Stimulated activated CD4-positive, alpha-beta T cell treated with anti-CD3 and anti-CD28 coated beads, Interleukin-15, amount 100 ng/mL, for 24 hours (primary cell): ENCODE measurements at places on chromosomes 1 and 21.

GRCh38 chr21:28949318-28949717, 43.4 kb downstream of the LTN1 start:
- DNase-seq: no peak

DNA sequence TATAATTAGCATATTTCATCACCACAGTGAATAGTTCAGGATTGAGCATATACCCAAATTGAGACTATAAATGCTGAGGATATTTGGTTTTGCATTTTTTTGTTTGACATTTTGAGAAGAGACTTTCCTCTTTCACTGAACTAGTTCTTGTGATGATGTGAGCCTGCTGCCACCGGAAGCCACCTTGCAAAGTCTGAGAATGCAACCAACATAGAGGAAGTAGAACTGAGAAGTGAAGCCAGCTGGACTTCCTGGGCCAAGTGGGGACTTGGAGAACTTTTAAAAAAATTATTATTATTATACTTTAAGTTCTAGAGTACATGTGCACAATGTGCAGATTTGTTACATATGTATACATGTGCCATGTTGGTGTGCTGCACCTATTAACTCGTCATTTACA, 102.3 kb downstream of the RPE65 start:
- DNase-seq: no peak

GRCh38 chr1:57707631-57708030, 283.8 kb upstream of the DAB1 start:
- no peak for DNase-seq

DNA sequence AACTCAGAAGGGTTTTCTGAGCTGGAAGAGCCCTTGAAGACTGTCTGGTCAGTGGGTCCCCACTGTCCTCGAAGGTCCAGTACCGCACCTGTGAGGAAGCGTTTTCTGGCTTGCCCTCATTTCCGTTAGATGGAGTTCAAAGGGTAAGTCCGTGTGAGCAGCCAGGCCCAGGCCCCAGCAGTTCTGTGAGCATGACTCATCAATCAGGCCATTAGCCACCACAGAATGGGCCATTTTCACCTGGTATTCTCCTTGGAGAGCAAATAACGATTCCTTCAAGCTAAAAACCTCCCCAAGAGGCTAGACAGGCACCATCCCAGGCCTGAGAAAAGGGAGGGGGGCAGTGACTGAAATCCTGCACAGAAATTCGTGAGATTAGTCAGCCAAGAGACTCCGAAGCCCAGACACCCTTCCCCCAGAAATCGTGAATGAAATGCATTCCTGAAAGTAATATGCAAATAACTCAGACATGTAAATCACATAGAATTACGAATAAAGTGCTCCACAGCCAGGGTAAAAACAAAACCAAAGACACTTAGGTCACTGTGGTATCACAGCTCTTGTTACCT, 66.0 kb downstream of the BCAR3 start:
- DNase-seq: peak; percentile 81

GRCh38 chr1:110559157-110559556, 40.2 kb upstream of the KCNA10 start:
- DNase-seq: peak; percentile 22

DNA sequence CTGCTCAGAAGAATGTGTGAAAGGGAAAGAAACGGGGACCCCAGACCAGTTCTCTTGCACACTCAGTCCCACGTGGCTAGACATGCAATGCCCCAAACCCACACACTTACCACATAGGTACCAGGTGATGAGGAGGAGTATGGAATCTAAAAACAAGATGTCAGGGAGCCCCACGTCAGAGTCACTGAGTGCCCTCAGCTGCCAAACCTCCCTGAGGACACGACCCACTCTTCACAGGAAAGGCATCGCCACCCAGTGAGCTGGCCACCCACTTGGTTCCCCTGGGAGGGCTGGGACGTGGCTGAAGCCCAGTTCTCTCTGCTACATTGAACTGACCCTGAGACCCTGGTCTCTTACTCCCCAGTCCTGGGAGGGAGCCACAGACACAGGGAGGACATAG, 41.4 kb downstream of the MRPL37 start:
- no peak for DNase-seq

- no peak for DNase-seq
Observed at GRCh38 chr21:46355161-46356004, 31.4 kb downstream of the PCNT start.

GRCh38 chr21:38255571-38256117, 1.1 kb upstream of the KCNJ15 start:
- no peak for DNase-seq

DNA sequence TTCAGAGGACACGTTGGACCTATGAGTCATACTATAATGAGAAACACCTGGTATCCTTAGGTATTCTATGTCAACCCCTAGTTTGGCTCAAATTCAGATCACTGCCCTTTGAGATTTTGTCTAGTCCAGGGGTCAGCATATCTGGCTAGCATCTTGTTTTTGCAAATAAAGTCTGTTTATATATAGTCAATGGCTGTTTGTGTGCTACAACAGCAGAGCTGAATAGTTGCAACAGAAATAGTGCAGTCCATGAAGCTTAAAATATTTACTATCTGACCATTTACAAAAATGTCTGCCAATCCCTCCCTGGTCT, 48.5 kb upstream of the EDEM3 start:
- DNase-seq: no peak

DNA sequence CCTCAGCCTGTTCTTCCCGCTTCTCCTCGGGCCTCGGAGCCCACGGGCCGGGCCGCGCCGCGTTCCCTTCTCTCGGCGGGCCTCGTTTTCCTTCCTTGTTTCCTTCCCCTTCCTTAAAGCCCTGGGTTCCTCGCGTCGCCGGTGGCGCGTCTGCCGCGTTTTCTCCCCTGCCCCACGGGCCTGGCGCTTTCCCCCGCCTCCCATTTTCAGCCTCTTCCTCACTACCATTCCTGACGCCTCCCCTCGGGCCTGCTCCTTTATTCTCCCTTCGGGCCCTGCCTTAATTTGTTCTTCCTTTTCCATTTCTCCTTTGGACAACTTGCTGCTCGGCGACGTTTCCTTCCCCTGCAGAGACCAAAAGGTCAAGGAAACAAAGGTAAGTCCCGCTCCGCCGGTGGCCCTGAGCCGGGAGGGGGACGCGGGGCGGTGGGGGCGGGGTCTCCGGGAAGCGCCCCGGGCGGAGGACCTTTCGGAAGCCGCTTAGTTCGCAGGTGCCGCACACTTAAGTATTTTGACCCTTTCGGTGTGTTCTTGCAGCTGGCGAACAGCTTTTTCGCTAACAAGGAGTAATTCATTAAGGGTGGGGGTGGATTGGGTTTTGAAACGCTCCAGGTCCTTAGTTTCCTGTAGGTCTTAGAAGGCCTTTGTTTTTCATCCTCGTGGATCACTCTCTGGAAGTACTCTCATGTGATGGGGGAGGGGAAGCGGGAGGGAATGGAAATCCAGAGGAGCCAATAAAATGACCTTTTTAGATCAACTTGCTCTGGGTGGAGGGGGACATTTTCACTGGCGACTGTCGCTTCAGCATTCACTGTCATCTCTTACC, 780 bp downstream of the YTHDF2 start:
- peak; percentile 65 for DNase-seq

- DNase-seq: no peak
Observed at GRCh38 chr21:45126204-45126626, 51.8 kb downstream of the ADARB1 start.

GRCh38 chr1:157955857-157956256, 37.6 kb upstream of the KIRREL1 start:
- DNase-seq: no peak

DNA sequence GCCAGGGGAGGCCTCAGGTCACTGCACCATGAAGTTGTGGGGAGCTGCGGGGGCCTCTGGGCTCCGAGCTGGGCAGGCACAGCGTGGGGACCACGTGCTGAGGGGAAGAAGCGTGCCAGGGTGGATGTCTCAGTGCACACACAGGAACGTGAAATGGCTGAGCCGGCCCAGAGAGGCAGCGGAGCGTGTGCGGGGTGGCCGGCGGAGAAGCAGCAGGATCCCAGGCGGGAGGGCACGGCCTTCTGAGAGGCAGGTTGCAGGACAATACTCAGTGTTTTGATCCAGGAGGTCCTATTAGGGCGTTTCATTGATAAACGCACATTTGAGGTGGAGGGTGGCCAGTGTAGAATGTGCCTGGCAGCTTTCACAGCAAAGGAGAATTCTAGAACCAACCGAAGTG, 12.9 kb downstream of the TNFRSF14 start:
- DNase-seq: no peak

DNA sequence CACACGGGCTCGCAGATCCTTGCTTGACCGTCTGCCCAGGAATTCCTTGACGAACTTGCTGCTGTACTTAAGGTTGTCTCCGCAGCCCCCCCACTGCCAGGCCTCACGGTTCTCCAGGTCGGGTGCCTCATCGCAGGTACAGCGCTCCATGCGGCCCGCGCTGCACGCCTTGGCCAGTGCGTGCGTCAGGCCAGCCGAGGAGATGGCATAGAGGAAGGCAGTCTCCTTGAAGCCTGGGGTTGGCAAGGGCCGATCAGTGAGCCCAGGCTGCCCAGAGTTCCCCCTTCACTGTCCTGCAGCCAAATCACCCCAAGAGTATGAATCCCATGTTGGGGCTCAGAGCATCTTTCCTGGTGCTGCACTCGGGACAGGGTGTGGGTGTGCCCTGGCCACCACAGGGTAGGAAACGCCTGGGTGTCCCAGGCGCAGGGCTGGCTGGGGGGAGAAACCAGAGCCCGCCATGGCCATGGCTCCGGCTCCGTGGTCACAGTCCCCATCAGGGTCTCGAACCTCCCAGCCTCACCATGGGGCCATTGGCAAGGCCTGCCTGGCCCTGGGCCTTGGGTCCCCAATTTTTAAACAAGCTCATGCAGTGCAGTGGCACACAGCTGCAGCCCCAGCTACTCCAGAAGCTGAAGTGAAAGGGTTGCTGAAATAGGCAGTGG, 23.4 kb downstream of the WNT9A start:
- DNase-seq: no peak

DNA sequence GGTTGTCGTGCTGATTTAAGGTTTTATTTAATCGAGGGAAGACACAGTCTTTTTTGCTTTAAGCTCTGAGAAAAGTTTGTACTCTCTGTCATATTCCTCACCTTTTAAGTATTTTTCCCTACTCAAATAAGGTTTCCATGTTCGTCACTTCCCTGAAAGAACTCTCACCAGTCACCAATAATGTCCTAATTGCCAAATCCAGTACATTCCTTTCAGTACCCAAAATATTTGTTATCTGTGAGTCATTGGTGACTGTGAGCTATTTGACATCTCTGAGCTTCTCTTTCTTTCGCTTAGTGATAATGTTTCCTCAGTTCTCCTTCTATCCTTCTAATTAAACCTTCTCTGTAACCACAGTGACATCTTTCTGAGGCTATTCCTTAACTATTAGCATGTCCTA, 874.2 kb upstream of the ADGRL2 start:
- DNase-seq: no peak

DNA sequence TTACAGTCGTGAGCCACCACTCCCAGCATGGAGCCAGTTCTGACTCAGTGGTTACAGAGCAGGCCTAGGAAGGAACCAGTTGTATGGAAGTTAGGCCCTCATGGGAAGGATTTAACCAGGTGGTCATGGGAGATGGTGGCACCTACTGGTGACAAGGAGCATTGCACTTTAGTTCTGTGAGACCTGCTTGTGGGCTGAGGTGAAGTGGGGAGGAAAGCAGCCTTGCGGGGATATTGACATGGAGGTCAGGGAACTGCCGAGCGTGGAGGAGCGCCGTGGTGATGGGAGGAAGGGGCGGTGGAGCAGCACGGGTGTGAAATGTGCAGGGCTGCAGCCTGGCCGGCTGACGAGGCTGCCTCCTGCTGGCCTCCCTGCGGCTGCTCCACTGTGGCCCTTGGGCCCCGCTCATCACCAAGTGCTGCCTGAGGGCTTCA, 100.4 kb downstream of the GALNT2 start:
- peak; percentile 45 for DNase-seq

GRCh38 chr1:43786960-43787359, 79.6 kb downstream of the ST3GAL3 start:
- no peak for DNase-seq

DNA sequence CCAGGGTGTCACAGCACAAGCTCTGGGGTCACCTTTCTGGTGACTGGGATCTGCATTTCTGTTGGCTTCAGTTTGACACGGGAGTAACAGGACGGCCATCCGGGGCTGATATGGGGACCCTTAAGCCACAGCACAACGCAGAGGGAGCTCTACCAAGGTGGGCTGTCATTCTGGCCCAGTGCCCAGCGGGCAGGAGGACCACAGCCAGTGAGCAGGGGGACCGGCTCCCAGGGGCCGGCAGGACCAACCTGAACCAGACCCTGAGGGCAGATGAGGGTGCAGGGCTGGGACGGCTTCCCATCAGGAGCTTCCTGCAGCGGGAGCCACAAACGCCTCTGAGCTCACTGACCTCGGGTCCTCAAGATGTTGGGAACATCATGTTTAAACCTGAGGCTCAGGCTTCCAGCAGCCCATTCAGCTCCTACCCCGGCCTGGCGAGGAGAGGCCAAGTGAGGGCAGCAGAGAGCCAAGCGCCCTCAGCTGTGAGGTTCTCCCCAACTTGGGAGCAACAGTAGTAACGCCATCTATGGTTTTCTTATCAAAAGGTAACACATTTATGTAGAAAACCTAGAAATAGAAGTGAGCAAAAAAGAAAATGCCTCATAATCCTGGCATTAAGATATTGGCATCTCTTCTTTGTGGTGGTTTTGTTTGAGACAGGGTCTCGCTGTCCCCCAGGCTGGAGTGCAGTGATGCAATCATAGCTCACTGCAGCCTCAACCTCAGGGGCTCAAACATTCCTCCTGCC, 26.8 kb downstream of the TMEM201 start:
- DNase-seq: peak; percentile 70

DNA sequence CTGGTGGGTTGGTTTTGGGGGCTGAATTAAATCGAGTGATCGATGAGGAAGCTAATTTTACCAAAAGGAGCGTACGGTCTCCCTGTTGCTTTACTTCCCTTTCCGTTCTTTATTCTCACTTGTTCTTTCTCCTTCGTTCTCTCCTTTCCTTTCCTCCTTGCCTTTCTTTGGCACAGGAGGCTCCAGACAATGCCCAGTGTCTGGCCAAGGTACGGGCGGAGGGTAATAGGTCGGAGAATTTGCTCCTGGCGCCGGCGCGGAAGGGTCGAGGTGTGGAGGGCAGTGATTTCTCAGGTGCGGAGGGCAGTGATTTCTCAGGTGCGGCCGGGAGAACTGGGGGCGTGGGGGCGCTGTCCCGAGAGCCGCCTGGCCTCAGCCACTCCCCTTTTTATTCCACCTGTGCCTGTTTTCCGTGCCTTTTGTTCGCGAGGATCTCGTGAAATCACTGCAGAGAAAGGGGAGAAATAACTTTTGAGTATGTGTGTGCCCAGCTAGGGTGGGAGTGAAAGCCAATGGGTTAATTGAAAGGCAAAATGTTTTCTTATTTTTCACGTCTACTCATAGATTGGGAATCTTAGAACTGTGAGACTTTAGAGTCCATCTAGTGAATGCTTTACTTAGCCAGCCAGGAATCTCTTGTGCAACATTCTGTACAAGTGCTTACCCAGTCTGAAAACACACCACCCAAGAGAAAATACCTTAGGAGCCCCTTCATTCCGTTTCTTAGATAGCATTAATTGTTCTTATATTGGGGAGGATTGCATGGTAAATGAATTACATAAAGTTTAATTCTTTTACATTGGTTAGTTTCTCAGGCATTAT, 1.3 kb downstream of the FNBP1L start:
- no peak for DNase-seq

DNA sequence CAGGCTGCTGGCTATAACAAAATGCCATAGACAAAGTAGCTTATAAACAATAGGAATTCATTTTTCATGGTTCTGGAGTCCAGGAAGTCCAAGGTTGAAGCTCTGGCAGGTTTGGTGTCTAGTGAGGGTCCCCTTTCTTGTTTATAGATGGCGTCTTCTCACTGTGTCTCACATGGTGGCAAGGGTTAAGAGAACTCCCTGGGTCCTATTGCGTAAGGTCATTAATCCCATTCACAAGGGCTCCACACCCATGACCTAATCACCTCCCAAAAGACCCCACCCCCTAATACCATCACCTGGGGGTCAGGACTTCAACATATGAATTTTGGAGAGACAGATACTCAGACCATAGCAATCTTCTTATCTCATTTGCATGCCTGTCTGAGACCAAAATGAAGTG, 108.9 kb upstream of the USP25 start:
- no peak for DNase-seq
